H54 (cell line): ENCODE measurements at places on chromosomes 16 and 17.

DNA sequence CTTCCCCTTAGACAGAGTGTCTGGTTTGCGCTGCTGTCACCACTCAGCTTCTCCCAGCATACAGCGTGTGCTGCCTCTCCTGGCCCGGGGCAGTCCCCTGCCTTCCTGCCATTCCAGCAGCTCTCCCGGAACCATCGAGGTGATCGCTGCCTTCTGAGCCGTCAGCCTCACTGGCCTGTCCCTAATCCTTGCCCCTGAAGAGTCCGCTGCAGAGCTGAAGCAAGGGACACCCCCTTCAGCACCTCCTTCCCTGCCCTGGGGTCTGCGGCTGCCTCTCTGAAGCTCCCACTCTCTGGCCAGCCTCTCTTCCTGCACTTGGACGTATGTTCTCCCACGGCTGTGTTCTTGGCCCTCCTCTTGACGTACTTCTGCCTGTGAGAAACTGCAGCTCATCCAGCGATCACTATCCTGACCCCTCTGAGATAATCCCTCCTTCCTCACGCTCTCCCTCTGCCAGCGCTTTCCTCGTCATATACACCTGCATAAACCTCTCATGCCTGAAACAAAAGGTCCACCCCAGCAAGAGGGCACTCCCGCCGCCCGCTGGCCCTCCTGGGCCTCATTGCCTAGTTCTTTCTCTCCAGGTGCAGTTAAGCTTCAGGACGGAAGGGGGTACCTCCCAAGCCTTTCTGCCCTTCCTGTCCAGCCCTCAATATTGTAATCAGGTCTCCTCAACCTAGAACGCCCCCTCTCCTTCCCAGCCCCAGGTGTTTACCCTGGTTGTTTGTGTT, 220.6 kb upstream of the CHMP6 start:
- DNase-seq = no peak

DNA sequence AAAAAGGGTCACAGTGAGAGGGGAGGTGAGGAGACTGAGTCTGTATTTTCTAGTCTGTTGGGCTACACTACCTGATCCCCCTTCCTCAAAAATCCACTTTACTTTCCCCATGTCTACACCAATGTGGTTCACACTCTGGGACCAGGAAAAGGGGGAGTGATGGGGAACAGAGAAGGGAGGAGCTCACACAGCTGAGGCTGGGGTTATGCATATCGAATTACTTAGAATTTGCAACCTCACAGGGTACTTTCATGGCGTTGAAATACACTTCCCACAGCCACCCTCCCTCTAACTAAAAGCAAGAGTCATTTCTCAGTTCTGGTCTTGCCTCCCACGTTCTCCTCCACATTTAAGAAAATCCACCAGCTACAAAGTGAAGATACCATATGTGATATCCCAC, 14.1 kb downstream of the MAPT start:
- no peak for DNase-seq

- DNase-seq = no peak
Measured at GRCh38 chr16:31485571-31485970, 2.6 kb downstream of the SLC5A2 start.

- no peak for DNase-seq
Measured at GRCh38 chr17:48809182-48809581, 7.8 kb downstream of the TTLL6 start.

DNA sequence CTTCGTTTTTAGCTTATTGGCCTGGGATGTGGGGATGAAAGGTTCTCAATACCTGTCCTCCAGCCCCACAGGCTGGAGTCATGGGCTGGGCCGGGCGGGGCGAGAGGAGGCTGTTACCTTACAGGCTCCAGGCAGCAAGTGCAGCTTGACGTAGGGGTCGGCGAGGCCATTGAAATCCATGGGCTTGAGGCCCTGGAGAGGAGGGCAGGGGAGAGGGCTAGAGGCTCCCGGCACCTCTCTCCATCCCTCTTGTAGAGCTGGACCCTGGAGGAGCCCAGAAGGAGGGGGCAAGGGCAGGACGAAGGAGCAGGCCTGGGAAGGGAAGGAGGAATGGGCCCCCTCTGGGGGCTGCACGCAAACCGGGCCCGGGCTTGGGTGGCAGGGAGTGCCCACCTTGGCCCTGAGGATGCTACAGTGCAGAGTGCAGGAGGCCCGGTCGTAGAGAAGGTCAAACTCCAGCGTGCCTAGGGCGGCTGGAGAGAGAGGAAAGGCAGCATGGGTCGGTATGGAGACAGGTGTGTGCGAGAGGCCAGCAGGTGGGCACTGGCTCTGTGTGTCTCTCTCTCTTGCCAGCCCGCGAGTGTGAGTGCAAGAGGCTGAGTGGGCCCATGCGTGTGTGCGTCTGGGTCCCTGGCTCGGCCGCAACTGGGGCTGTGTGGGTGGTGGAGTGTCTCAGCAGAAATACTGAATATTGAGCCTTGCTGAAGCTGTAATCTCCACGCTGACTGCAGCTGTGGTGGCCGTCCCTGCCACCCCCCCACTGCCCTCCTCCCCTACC, 1.6 kb downstream of the DOC2A start:
- DNase-seq = no peak

- peak; percentile 94 for DNase-seq
Measured at GRCh38 chr16:85390511-85391174, 222.5 kb upstream of the GSE1 start.

DNA sequence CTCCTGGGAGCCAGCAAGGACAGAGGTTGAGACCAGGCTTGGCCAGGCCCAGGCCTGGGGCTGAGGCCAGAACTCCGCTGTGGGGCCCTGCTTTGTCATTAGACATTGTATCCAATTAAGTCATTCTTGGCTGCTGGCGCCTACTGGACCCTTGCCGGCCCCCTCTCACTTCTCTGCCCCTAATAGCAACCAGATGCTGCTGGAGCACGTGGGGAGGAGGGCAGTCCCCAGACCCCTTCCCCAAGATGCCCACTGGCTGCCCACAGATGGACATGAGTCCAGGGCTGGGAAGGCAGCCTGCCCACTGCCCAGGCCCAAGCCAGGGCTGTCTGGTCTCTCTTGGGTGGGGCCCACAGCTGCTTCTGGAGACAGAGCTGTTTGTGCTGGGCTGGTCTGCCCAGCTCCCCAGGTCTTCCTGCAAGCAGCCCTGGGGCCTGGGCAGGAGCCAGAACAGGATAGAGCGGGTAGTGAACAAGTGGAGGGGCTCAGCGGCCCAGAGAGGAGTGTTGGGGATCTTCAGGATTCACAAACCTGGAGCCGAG, 7.8 kb downstream of the PLXDC1 start:
- no peak for DNase-seq

GRCh38 chr16:14579266-14579665, 50.8 kb downstream of the PARN start:
- no peak for DNase-seq

- DNase-seq = no peak
Measured at GRCh38 chr17:17075125-17075781, 33.0 kb downstream of the MPRIP start.

GRCh38 chr16:88783391-88784073, 1.5 kb downstream of the PIEZO1 start:
- DNase-seq = no peak

- DNase-seq = no peak
Measured at GRCh38 chr16:31427441-31428278, 500 bp downstream of the COX6A2 start.

DNA sequence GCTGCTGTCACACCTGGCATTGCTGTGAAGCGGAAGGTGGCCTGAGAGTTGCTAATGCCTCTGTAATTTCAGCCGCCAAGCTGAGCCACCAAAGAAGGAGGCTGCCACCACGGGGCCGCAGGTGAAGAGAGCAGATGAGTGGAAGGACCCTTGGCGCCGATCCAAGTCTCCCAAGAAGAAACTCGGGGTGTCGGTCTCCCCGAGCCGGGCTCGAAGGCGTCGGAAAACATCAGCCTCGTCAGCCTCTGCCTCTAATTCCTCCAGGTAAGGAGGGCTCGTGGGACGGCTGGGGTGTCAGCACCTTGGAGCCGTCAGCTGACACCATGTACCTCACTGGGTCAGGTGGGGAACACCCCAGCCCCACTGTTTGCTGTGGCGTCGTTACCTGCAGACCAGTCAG, 16.2 kb upstream of the IL17C start:
- DNase-seq = no peak

- DNase-seq = no peak
Measured at GRCh38 chr17:82897514-82898249, 57.9 kb upstream of the ZNF750 start.

DNA sequence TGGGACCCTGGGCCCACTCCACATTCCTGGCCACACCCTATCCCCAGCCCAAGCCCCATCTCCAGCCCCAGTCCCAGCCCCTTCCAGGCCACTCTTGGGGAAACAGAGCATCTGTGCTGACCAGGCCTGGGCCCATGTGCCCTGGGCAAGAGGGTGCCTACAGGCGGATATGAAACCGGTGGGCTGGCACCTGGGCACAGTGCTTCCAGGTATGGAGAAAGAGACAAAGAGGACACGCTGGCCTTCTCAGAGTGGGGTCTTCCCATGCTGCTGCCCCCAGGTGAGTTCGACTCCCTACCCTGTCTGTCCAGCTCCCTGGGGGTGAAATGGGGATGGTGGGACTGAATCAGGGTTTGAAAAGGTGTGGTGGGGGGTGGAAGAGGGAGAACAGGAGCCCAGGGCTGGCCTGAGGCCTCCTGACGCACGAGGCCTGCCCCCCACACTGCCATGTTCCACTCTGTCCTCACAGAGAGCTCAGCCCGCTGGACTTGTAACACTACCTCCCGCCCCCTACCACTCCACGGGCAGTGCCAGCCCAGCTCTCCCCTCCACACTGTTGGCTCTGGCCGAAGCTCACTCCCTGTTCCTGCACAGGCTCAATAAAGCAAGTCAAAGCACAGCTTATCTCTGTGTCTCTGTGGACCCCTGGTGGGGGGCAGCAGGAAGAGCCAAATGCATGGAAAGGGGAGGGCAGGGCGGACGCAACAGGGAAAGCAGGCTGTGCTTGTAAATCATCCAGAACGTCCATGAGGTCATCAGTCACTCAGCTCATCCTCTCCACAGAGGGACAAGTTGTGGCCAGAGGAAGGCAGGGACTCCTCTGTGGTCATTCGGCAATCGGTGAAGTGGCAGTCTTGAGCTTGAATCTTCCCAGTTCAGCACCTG, 71.1 kb upstream of the TMEM97 start:
- DNase-seq = no peak

- DNase-seq = no peak
Measured at GRCh38 chr16:1978476-1979120, 2.7 kb downstream of the NOXO1 start.

- no peak for DNase-seq
Measured at GRCh38 chr16:50099957-50100648, 34.3 kb downstream of the HEATR3 start.

- no peak for DNase-seq
Measured at GRCh38 chr16:73433731-73434307, 385.9 kb upstream of the ZFHX3 start.

GRCh38 chr17:13024016-13024415, 6.2 kb upstream of the ELAC2 start:
- no peak for DNase-seq

DNA sequence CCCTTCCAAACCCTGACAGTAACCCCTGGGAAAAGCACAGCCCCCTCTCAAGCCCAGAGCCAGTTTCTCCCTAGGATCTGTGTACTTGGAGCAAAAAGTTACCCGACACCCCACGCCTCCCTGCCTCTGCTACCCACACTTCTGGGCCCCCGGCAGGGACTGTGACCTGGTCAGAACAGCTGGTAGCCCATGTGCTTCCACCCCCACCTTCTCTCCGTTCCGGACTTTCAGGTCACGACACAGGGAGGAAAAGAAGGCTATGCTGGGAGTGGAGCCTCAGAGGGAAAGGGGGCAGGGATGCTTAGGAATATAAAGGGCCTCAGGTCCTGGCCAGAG, 6.4 kb downstream of the PPY start:
- no peak for DNase-seq

DNA sequence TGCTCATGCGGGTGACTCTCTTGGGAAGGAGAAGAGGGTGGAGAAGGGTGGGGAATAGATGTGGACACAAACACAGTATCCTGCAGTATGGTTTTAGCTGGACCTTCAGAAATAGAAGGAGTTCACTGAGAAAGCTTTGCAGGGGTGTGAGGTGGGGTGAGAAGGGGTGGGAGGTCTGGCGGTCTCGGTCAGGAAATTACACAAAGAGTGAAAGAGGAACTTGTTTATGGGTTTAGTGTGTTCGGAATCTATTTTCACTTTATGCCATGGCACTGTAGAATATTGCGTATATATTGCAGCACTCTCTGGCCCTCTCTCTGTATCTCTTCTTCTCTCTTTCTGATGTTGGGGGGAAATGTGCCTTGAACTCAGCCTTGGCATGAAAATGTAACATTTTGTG, 148.2 kb upstream of the GOT2 start:
- no peak for DNase-seq

DNA sequence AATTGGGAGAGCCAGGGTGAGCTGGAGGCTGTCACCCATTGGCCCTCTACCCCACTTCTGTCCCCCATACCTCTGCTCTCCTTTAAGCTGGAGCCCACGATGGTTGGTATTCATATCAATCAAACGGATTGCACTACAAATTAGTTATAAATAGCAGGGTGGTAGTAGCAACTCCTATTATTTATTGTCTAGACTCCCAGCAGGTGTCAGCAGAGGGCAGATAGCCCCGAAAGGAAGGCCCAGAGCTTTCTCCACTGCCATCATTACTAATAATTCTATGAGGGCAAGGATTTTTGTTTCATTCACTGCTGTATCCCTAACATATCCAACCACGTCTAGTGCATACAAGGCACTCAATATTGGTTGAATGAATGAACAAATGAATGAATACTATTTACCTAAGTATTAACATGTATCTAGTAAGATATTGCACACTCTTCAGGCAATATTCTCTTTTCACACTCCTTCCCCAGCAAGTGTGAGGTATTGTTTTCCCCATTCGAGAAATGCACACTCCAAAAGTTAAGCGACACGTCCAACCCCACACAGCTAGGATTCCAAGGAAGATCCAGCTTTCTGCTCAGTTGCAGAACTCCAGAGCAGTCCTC, 6.3 kb downstream of the C17orf50 start:
- DNase-seq = peak; percentile 72

DNA sequence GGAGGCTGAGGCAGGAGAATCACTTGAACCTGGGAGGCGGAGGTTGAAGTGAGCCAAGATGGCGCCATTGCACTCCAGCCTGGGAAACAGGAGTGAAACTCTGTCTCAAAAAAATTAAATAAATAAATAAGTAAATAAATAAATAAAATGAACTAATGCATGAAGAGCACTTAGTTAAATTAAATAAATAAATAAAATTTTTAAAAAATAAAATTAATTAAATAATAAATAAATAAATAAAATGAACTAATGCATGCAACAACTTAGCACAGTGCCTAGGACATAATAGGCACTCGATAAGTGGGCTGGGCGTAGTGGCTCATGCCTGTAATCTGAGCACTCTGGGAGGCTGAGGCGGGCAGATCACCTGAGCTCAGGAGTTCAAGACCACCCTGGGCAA, 15.6 kb upstream of the CEP20 start:
- DNase-seq = no peak

- no peak for DNase-seq
Measured at GRCh38 chr16:47876511-47876910, 279.3 kb downstream of the ABCC12 start.

DNA sequence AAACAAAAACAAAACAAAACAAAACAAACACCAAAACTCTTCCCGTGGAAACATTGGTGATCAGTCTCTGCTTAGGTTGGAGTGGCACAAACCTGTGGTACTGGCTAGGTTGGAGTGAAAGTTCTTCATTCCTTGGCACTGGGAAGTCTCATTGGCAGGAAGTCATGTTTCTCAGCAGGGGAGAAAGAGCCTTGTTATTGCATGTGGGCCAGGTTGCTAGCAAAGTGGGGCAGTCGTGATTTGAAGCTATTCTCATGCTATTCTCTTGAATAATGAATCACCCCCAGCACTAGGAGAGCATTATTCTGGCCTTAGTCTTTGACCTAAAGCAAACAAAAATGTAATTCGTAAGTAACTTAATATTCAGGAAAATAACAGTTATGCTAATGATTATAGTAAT, 24.3 kb upstream of the B4GALNT2 start:
- DNase-seq = peak; percentile 66

GRCh38 chr16:70568601-70569237, 45.1 kb downstream of the SF3B3 start:
- no peak for DNase-seq
